Right cardiac atrium (tissue), 5 donors: ENCODE measurements at places on chromosomes 12 and 14. TPM values are rescaled to one million over a fixed set of nuclear protein-coding genes. Genes with fewer than 3 reads are reported as not detected.

GRCh38 chr12:127640181-127640886 lies 626.6 kb upstream of the TMEM132C start:
- no peak for DNase-seq

- no peak for DNase-seq
Measured at GRCh38 chr14:70707138-70708038, 65.7 kb downstream of the TTC9 start.

SART3 gene
- 27.3 TPM for total RNA-seq

GPD1 gene
- 4.1 TPM for total RNA-seq

- no peak for DNase-seq
Measured at GRCh38 chr12:65879878-65880277, 55.6 kb downstream of the HMGA2 start.

DCN gene
- total RNA-seq: 1,587 TPM

DNA sequence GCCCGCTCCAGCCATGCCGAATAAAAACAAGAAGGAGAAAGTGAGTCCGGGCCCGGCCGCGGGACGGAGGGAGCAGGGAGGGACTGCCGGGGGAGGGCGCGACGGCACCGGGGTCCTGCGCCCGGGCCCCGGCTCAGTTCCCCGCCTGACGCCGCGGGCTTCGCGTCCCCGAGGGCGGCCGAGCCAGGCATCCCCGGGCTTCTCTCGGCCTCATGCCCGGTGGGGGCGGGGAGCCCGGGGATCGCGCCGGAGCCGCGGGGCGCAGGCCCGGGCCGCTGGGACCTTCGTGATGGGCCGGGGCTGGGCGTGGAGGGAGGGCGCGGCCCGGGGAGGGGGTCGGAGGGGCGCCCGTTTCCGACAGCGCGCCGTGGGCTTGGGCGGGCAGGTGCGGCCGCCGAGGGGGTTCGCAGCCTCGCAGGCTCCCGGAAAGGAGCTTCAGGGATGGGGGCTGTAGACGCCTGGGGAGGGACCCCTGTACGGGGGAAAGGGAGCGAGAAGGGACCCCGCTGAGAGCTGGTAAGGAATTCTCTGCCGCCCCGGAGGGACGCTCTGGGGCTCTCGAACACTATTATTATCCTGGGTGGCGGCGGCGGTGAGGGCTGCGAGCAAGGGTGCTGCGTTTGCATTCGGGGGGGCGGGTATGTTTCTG lies 496 bp downstream of the PPP2R5C start:
- DNase-seq: peak; percentile 71

GRCh38 chr12:7959278-7959677 lies 23.3 kb upstream of the SLC2A3 start:
- DNase-seq: no peak

KRT4 gene
- total RNA-seq: not detected

- peak; percentile 67 for DNase-seq
Measured at GRCh38 chr12:57864442-57865083, 18.0 kb upstream of the CTDSP2 start.

DNA sequence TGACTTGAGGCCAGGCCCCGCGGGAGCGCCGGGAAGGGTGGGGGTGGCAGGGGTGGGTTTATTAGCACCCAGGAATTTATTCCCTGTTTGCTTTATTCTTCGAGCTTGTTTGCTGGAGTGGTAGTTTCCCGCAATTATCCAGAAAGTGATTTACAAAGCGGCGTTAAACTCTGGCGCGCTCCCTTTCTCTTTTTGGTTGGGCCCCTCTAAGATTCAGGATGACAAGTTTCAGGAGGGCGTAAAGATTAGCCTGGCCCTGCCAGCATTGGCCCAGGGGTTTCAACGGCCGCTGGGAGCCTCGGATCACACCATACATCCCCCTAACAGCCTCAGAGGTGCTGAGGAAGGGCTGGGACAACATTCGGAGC lies 444 bp upstream of the NKX2-8 start:
- DNase-seq: no peak

DNA sequence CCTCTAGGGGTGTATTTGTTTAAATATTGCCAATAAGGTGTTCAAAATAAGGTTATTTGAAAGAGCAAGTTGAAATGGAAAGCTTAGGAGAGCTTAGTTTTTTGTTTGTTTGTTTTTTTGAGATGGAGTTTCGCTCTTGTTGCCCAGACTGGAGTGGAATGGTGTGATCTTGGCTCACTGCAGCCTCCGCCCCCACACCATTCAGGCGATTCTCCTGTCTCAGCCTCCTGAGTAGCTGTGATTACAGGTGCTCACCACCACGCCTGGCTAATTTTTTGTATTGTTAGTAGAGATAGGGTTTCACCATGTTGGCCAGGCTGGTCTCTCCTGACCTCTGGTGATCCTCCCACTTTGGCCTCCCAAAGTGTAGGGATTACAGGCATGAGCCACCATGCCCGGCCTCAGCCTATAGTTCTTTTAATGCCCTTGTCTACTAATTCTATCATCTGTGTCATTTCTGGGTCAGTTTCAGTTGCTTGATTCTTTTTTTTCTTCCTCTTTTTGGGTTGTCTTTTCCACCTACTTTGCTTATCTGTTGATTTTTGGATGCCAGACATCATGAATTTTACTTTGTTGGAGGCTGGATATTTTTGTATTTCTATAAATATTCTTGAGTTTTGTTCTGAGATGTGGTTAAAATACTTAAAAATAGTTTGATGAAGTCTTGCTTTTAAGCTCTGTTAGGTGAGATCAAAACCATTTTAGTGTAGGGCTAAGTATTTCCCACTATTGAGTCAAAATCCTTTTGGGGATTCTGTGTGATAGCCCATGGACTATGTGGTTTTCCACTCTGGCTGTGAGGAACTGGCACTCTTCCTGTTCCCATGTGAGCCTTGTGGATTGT lies 18.7 kb downstream of the RCOR1 start:
- no peak for DNase-seq

- no peak for DNase-seq
Measured at GRCh38 chr12:99605-100004, 33.0 kb downstream of the IQSEC3 start.

DNA sequence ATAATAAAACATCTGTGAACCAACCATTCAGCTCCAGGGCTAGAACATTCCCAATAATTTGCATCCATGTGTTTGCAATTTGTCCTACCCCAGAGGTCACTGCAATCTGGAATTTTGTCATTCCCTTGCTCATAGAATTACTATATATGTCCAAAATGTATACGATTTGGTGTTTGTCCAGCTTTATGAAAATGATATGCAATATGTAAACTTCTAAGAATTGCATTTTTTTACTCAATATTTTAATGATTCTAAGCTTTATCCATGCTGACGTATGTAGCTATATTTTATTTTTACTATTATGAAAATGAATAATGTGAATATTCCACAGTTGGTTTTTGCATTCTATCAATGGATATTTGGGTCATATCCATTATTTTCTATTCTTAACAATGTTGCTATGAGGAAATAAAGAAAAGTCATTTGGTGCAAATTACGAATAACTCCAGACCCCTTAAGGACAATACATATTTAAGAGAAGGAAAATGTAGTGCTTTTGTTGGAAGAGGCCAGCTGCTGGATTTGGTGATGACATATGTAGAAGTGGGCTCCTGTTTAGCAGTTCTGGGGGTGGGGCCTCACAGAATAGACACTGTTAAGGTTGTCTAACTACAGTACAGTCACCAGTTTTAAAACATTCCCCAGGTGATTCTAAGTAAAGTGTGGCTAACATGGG lies 139.4 kb downstream of the SLC38A4 start:
- DNase-seq: no peak

- no peak for DNase-seq
Measured at GRCh38 chr14:98165976-98166375, 1106.0 kb downstream of the BCL11B start.

DNA sequence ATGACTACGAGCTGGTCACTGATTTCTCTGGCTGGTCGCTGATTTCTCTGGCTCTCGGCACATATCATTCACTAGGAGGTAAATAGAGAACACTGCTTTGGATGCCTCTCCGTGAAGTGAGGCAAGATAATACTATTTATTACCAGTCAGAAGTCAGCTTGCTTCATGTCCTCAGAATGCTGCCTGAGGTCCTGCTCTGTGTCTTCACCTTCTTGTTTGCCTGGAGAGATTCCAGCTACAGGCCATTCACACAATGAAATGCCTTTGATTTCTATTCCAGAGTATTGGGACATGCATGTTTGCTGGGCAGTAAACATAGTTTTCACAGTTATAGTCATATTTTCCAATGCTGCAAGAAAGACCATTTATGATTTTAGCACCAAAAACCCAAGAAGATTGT lies 106.7 kb downstream of the AEBP2 start:
- no peak for DNase-seq

DNA sequence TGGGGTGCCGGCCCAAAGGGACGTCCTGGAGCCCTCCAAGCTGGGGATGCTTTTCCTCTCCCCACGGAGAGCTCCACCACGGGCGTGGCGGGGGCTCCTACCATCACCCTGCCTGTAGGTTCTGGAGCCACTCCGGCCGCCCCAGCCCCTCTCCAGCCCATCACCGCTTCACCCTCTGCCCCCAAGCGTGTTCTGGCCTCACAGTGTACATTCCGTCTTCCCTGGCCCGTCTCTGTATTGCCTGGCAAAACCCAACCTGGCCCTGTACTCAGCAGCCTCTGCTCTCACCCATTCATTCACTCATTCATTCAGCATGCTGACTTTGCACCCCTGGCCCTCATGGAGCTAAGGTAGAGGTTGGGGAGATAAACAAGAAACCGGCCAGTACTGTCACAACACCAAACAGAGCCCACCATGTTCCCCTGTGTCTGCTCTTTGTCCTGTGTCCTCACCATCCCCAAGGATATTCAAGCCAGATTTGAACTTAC lies 20.3 kb downstream of the SLC25A29 start:
- no peak for DNase-seq

DNA sequence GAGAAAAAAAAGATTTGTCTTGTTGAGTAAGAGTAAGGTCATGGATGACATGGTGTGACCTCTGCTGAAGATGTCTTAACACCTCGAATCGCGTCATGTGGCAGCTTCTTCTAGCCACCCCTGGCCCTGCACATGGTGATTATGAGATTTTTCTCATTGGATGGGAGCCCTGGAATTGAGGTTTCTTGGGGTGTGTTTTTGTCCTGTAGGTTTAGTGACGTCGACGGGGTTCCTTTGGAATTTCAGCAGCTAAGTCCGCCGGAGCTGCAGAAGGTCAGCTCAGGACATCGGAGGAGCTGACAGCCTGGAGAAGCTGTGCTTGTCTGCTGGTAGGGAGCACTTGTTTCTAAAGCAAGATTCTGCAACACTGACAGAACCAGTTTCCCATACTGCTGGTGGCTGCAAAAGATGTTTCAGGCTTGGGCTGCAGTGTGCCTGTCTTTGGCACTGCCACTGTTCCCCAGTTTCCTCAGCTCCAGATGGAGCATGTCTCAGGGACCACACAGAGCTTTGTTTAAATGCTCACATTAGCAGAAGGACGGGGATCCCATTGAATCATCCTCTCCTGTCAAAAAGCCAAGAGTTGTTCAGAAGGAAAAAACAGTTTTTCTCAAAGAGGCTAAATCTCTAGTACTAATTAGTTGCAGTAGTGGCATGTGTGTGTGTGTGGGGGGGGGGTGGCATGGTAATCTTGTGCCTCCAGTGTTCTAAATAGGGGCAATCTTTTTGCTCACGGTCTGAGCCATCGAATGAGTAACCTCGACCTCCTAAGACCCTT lies 5.2 kb upstream of the FOS start:
- no peak for DNase-seq

DNA sequence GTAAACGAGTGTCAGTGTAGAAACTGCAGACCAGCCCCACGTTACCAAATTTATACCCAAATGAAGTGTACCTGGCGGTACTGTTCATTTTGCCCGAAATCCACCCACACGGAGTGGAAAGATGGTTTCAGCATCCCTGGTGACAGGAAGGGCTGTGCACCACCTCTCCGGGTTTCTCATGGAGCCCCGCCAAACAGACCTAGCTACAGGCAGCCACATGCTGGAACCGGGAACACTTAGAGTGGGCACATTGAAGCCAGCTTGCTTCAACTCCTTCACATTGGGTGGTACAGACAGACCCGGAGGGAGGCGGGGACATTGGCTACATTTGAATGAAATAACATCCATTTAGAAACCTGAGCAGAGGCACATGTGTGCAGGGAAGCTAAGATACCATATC lies 84.4 kb downstream of the PPP2R5C start:
- no peak for DNase-seq

DNA sequence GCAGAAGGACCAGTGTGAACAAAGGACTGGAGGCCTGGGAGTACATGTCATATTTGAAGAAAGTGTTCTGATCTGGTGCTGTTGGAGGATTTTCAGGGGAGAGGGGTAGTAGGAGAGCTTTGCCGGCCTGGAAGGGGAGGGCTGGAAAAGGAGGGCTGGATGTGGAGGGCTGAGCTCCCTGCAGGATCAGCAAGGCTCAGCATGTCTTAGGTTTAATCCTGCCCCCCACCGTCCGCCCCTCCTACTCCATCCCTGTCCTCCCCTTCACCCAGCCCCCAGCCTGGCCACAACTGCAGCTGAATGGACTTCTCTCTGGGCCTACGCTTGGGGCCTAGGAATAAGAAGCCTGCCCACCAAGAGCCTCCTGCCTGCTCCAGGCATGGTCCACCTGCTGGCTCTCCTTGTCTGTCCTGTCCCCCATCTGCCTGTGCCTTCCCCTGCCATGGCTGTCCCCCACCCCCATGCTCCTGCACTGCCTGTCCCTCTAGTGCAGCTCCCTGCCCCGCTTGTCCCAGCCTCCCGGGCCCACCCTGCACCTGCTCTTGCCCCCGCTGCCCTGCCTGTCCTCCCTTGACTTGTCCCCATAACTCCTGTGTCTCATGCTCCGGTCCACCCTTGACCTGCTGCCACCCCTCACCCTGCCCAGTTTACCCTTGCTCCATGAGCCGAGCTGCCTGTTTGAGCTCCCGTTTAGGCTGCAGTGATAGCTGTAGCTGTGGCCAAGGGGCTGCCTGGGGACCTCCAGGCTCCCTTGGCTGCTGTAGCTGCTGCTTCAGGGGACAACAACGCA lies 9.8 kb upstream of the RARG start:
- no peak for DNase-seq

DNA sequence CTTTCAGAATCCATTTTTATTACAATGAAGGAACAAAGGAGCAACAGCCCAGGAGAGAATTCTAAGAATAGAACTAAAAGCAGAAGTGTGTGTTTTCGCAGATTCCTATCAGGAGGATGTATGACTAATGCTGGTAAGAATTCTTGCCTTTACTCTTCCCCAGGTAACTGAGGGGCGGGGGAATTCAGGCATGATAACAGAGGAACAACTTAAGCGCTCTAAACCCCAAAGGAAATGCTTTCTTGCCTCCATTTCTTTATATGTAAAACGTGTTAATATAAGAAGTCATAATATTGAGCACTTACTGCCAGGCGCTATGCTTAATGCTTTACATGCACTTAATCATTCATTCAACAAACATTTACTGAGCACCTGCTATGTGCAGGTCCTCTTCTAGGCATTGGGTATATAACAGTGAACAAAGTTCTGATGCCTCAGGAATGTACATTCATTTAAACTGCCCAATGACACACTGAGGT lies 4.5 kb downstream of the HCAR1 start:
- no peak for DNase-seq

- DNase-seq: no peak
Measured at GRCh38 chr12:66176105-66176900, 6.5 kb upstream of the TMBIM4 start.

MED13L gene
- 68.8 TPM for total RNA-seq

DNA sequence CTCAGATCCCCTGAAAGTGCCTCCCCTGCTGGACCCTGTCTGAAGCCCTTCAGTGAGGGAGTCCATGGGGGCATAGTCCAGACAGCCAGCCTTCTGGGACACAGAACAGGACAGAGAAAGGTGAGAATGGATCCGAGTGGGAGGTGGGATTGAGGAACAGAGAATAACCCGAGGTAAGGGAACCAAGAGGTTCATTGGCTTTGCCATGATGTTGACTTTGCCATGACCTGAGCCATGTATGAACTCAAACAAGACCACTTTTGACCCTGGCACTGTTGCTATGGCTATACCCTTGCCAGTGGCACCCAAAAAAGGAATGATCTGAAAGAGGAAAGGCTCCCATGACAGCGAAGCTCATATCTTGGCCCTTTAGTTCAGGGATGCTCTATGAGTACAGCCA lies 22.6 kb upstream of the VDR start:
- DNase-seq: no peak
